ENCODE measurements at places on chromosomes 16 and 17.

- DNase-seq, result peak; percentile 72
These were observed 19.0 kb downstream of the KCNG4 start for GRCh38 chr16:84220851-84221250.

- DNase-seq, result no peak
These were observed 54.3 kb upstream of the RBFOX3 start for GRCh38 chr17:79664930-79665737.

DNA sequence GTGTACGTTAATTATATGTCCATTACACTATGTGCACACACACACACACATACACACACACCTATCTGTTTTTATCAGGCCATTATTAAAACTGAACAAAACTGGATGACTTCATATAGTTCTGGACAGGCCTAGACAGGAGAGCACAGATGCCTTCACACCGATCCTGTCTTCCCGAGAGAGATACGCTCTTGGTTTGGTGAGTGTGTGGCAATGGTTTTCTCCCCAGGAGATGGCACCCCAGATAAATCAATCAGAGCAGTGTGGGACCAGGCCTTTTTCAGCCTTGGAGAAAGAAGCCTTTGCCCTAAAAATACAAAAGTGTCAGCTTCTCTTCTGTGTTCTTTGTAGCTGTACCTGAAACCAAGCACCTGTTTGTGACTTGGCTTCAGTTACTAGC is 83.7 kb downstream of the CPPED1 start:
- no peak for DNase-seq

GRCh38 chr16:68898026-68898425 is 54.7 kb downstream of the TANGO6 start:
- DNase-seq, result no peak

GRCh38 chr16:50448981-50449380 is 80.2 kb upstream of the BRD7 start:
- DNase-seq, result no peak

GRCh38 chr17:82603981-82604448 is 44.2 kb downstream of the WDR45B start:
- peak; percentile 38 for DNase-seq

- no peak for DNase-seq
These were observed 18.0 kb downstream of the ITGAM start for GRCh38 chr16:31277659-31278260.

GRCh38 chr16:67504031-67505021 is 21.0 kb upstream of the AGRP start:
- DNase-seq, result peak; percentile 24

DNA sequence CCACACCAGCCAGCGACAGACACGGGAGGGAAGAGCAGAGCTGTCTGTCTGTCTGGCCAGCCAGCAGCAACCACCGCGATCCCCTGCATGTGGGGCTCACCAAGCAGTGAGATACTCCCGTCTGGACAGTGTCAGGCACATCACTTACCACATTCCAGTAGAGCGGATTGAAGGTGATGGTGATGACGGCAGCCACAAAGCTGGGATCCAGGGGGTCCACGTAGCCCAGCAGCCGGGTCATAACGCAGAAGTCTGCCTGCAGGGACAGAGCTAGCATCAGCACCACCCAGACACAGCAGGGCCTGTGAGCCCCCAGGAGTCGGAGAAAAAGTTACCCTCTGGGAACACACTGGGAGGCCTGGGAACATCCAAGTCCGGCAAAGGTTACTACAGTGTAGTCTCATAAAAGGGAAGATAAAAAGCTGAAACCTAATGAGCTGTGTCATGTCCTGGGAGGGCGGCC is 14.7 kb downstream of the PEMT start:
- DNase-seq, result no peak

DNA sequence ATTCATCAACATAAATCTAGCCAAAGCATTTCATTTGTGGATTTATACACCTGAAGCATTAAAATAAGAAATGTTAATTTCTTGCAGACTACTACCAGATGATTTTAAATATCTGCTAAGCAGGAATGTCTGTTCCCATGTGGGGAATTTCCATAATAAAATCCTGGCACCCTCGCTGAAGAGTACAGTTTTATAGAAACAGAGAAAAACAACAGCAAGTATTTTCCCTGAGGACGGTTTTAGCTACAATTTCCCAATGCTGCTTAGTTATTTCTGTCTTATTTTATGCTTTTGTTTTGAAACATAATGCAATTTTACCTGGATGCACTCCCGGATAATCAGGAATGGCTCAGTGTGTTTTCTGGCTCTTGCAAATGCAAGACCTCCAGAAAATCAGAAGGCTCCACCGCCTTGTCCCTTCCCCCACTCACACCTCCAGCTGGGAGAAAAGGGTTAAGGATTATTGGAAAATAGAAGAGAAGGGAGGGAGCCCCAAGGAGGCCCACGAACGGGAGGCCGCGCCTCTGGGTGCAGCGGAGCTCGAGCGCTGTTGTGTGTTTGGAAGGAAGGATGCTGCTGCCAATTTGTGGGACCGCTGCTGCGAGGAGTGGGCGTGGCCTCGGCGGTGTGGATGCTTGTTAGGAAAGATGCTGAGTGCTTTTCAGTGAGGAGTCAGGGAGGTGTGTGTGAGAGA is at the start of gene CNTNAP4:
Gene CNTNAP4 (plus strand): TSS at position 657 of the 694 bp plus-strand sequence. CDS start 262 bp downstream, outside the sequence.
- no peak for DNase-seq

- no peak for DNase-seq
These were observed 4.5 kb upstream of the DDX19B start for GRCh38 chr16:70294385-70295025.

DNA sequence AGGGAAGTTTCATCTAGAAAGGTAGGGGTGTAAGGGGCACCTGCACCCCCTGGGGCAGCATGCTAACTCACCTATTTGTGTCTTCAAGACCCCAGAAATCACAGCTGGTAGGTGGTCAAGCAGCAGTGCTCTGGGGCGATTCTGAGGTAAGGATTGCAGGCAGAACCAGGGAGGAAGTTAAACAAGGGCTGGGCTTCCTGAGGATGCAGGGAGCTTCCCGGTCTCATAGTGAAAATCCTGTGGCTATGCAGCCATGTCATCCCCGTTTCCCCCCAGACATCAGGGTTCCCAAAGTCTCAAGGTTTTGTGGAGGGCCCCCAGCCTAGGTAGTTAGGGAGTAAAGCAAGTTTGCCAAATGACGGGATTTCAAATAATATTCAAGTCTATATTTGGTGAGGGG is 78.5 kb downstream of the C16orf78 start:
- no peak for DNase-seq

- peak; percentile 58 for DNase-seq
These were observed 13.0 kb downstream of the CDH13 start for GRCh38 chr16:82639666-82640336.

DNA sequence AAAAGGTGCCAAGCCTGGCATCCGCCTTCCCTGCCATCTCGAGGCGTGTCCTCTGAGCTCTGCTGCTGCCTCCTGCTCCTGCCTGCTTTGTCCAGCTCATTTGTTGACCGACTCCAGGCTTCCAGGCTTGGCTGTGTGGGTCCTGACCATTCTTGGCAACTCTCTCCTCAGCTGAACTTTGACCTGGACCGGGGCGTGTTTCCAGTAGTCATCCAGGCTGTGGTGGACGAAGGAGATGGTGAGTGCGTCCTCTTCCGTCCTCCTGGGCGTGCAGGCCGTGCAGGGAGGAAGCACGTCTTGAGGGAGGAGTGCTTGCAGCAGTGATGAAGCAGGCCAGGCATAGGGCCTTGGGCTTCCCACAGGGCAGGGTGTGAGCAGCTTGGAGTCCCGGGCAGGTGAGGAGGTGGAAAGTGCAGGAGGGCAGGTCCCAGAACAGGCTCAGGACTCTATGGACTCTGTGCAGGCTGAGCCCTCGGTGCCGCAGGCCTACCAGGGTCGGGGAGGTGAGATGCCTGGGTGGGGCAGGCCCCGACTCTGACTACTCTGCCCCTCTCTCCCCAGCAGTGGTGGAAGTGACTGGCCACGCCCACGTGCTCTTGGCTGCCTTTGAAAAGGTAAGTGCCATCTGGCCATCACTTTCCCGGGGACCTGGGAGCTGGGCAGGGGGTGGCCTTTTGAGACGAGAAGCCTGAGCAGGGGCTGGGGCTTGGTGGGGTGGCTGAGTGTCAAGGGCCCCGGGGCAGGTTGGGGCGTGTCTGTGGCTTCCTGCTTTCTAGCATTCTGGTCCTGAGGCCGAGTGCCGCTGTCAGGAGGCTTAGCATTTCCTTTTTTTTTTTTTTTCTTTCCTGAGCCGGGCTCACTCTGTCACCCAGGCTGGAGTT is 28.6 kb upstream of the NUDT16L1 start:
- no peak for DNase-seq
